ENCODE measurements at places on chromosomes 2 and 18.

DNA sequence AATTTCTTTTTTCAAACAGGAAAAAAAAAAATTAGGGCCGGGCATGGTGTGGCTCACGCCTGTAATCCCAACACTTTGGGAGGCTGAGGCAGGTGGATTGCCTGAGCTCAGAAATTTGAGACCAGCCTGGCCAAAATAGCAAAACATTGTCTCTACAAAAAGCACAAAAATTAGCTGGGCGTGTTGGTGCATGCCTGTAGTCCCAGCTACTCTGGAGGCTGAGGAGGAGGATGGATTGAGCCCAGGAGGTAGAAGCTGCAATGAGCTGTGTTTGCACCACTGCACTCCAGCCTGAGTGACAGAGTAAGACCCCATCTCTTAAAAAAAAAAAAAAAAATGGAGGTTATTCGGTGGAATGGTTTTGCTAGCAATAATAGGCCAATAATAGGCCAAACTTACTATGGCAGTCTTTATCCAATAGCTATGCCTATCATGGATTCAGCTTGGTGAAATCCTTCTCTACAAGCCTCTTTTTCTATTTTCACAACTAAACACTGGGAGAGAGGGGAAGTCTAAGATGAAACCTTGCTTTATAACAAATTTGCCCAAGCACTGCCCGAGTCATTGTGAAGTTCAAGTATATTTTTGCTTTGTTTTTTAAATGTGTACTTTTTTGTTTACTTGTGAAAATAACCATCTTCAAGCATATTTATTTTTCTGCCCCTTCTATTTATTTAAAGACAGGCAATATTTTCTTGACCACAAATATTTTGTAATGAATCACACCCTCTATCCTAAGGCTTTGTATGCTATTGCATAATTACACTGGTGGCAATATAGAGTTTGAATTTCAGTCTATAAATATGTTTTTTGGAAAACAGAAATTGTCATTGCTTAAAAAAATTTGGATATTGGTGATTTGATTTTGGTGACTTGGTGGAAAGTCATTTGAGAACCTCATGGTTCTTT is 20.0 kb upstream of the KYNU start:
- no peak for DNase-seq

- DNase-seq: no peak
Observed at GRCh38 chr2:190627448-190628412, 21.2 kb upstream of the NAB1 start.

DNA sequence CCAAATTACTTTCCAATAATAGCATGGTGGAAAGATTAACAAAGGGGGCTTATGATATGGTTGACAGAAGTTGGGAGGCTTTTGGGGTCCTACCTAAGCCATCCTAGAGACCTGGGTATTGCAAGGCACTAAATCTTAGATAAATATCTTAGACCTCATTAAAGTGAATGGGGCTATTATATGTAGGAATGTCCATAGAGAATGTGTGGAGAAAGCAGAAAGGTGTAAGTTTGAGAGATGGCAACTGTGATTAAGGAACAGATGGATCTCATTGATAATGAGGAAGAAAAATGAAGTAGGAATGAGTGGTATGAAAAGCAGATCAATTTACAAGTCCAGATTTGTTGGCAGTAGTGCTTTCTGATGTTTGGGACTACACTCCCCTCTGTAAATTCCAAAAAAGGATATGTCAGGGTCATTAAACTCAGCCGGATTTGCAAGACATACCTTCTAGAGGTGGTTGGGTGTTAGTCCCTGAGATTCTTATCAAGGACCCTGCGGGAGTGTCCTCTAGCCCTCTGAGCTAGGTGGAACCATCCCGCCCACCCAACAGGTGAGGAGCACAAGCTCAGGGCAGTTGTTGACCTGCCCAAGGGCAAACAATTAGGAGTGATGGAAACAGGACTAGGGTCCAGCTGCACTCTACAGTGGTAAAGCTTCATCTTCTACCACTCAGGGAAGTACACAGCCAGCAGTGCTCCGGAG is 12.1 kb downstream of the TCF7L1 start:
- DNase-seq: no peak

DNA sequence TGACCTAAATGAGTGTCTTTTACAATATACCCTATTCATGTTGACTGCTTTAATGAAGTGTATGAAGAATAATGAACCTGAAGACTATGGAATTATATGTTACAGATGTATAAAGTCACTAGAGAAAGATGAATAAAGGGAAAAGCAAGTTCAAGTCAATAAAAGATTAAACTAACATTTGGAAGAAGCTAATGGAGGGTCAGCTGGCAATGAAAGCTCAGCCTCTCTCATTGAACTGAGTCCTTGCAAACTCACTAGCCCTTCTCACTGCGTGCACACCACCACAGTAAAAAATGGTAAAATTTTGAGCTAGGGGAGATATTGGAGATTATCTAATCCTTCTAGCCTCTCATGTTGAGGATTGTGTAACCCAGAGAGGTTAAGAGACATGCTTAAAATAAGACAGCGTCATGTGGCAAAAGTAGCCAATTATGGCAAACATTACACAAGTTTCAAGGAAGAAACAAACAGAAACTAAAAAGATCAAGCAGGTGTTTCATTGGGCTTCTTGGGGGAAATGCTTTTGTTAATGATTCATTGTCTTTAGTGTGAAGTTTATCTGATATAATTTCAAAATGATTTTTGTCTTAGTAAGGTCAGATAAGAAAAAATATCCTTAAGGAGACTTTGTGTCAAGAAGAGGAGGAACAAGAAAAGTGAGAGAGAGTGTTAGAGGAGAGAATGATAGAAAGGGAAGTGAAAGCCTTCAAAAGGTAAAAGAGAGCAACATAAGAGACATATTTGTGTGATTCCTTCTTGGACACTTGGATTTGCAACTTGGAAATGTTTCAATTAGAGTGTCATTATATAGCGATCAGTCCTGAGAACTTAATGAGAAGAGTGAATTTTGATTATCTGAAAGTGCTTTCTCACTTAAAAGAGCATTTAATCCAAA is 893.7 kb upstream of the FAM98A start:
- no peak for DNase-seq

- DNase-seq: no peak
Observed at GRCh38 chr2:84427235-84428138, 31.6 kb downstream of the SUCLG1 start.

DNA sequence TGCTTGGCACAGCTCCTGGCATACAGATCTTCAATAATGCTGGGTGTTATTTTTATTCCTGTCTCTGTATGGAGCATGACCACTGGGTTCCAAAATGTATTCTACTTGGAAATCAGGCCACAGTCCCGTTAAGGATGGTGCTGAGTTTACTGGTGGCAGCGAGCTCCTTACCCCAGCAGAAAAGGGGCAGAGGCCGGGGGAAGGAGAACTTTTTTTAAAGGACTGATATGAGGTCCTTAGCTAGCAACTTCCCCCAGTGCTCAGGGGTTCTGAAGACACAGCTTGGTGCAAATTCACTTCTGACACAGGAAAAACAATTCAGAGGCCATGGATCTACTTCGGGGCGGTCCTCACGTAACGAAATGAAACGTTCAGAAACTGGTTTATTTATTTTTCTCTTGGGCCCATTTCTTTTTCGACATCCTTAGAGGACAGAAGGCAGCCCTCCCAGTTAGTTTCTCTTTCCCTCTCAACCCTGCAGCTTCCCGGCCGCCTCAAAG is 872 bp downstream of the RDH14 start:
- no peak for DNase-seq

DNA sequence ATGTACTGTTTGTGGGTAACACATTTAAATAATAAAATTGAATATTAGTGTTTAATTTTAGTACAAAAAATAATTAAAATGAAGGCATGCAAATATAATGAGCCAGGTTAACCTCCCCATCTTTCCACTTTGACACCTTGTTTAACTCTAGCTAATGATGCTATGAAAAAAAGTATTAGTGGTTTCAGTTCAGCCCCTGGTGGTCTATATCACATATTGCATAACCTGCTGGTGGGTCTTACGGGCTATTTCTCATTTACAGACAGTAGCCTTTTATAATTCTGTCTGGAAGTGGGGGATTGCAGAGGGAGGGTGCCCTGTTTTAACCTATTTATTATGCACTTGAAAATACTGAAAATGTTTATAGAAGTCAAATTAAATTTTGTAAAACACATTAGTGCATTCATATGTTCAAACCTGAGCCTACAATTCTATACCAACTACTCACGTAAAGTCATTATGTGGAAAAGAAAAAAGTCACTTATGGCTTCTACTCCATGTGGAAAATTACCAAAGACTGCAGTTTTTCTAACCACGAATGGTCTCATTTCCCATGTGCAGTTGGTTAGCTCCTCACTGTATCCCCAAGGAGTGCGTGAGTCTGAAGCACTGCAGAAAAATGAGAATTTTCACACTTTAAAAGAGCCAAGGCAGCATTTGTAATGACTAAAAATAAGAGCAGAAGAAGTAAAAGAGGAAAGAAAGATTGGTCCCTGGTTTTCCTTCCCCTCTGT is 381.0 kb downstream of the MTX2 start:
- no peak for DNase-seq

DNA sequence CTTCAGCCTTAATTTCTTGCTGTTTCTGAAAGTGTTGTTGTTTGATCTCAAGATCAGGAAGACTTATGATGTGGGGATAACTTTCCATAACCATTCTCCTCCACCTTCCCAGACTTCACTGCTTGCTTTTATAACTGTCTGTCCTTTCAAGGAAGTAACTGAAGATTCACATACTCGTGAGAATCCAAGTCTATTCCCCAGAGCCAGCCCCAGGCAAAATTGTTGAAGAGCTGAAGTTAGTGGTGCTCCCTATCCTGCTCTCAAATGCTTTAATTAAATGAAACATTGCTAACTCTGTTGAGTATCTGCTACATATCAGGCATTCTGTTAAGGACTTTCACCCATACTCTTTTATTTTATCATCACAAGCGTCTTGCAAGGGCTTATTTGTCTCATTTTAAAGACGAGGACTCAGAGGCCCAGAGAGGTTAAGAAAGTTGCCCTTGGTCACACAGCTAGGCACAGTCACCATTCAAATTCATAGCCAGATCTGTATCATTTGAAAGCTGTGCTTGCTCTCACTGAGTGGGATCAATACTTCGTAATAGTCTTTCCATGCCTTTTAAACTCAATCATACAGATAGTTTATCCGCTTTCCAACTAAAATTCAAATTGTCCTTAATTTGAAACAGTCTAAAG is 189.8 kb upstream of the TCF4 start:
- DNase-seq: no peak

GRCh38 chr2:204881655-204882054 is 336.4 kb downstream of the PARD3B start:
- DNase-seq: peak; percentile 66

DNA sequence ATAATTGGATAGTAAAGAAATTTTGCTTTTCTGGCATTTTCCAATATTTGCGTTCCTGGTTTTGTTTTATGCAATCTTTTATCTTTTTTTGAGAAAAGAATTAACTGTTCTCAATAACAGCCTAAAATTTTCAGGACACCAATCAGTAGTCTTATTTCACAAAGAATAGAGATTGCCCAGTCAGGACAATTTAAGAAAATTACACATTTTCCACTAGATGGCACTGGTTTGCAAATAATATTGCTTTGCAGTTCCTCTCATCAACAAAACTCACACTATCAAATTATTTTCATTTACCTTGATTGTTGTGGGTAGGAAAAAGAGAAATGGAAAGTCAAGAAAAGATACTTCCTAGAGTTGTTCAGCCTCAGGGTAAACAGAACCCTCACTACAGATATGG is 2.4 kb upstream of the RBM45 start:
- no peak for DNase-seq

DNA sequence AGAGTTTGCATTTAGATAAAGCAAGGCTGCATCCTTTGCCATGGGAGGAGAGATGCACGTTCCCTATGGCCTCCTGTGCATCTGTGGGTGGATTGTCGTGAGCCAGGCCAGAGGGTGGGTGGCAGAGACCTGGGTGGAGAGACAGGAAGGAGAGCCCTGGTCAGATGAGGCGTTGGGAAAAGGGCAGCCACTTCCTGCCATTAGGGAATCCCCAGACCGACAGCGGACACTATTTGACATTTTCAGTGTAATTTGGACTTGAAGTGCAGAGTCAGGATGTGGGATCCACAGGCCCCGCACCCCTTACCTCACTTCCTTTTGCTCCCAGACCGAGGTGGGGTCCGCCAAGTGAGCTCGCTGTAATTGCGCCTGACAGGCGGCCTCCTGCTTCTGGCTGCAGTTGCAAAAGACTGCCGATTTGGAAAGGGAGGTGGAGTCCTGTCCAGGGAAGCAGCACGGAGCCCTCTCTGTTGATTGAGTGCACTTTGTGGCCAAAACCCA is 150.0 kb downstream of the DYSF start:
- peak; percentile 25 for DNase-seq

GRCh38 chr2:44559108-44559507 is 197.4 kb downstream of the CAMKMT start:
- no peak for DNase-seq

- no peak for DNase-seq
Observed at GRCh38 chr18:62214790-62215189, 27.7 kb downstream of the RELCH start.

DNA sequence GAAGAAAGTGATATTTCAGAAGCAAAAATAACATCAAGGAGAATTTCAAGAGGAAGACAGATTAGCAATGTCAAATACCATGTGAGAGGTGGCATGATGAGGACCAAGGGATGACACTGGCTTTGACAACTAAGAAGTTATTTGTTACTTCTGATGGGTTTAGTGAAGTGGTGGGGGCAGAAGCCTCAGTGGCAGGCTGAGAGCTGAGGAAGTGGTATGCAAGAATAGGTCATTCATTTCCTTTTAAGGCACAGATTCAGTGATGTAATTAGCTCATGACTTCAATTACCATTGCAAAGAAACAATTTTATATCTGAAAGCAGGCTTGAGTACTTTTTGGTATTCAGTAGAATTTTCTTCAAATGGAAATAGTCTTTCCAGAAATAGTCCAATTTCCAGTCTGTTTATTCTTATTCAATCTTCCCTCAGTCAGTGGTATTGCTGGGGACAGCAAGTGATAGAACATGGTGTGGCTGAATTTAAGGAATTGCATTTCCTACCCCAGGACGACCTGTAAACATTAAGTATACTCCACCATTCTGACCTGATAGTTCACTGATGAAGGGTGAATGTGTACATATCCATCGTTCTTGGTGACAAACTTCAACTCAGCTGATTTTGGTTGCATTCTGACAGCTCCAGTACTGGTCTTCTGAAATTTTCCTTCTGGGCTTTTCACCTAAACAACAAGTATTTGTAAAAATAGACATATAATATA is 28.2 kb downstream of the GEMIN6 start:
- no peak for DNase-seq

- DNase-seq: no peak
Observed at GRCh38 chr18:69659142-69659651, 258.5 kb downstream of the DOK6 start.

DNA sequence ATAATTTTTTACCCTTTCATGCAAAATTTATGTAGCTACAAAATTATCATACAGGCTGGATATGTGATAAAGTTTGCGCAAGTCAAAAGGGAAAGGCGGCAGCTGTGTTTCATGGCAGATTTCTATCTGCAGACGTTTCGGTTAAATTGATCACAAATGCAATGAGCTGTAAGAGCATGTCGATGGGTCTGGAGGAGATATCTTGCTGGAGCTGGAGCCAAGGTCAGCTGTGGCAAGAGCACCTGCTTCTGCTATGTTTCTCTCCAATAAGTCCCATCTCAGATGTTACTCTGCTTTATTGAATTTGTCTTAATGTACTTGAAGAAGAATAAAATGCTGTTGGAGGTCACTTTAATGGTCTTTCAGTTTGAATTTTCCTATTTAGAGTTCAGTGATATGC is 749.7 kb downstream of the CNTNAP5 start:
- DNase-seq: no peak

GRCh38 chr2:239318790-239319661 is 81.8 kb downstream of the HDAC4 start:
- DNase-seq: peak; percentile 43

GRCh38 chr2:72475246-72475645 is 327.6 kb upstream of the CYP26B1 start:
- no peak for DNase-seq
